ENCODE measurements at places on chromosomes 13 and 19. TPM values are rescaled to one million over a fixed set of nuclear protein-coding genes. Genes with fewer than 3 reads are reported as not detected.

GRCh38 chr13:91066745-91067144 is 280.7 kb upstream of the MIR17HG start:
- DNase-seq: no peak

- peak; percentile 83 for DNase-seq
Measured at GRCh38 chr19:38362076-38362945, 12.1 kb upstream of the PSMD8 start.

DNA sequence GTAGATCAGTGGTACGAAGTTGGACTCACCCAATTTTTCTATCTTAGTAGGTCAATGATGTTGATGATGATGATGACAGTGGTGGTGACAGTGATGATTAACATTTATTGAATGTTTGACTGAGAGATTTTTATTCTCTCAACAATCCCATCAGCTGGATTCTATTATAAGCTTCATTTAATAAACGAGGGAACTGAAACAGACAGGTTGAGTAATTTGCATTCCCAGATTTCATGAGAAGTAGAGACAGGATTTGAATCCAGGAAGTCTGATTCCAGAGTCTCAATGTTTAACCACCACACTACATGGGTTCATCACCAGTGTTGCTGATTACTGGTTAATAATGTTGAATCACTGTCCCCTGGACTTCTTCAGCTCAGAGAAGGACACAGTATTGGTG is 168.9 kb downstream of the FLT1 start:
- no peak for DNase-seq

DNA sequence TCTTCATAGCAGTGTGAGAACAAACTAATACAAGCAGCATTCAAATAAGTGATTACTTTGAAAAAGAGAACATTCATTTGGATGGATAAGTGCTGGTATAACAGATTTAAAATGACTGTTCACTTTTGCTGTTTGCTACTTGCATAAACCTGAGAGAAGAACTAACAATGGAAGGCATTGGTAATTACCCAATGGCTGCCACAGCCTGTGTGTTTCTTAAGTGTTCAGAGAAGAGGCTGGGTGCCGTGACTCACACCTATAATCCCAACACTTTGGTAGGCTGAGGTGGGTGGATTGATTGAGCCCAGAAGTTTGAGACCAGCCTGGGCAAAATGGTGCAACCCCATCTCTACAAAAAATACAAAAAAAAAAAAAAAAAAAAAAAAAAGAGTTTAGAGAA is 4.9 kb upstream of the TEX26 start:
- no peak for DNase-seq

DNA sequence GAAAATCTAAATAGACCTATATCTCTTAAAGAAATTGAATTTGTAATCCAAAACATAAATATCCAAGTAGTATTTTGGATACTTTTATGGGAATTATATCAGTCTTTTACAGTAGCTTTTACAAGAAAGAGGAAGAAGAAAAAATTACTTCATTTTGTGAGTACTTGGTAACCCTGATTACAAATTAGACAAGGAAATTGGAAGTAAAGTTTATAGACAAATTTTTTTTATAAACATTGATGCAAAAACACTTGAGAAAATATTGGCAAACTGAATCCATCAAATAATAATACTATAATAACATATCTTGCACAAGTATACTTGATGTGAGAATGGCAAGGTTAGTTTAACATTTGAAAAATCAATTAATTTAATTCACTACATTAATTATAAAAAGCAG is 954.1 kb upstream of the MIR17HG start:
- DNase-seq: no peak

- no peak for DNase-seq
Measured at GRCh38 chr13:32216281-32216680, 98.9 kb downstream of the ZAR1L start.

DNA sequence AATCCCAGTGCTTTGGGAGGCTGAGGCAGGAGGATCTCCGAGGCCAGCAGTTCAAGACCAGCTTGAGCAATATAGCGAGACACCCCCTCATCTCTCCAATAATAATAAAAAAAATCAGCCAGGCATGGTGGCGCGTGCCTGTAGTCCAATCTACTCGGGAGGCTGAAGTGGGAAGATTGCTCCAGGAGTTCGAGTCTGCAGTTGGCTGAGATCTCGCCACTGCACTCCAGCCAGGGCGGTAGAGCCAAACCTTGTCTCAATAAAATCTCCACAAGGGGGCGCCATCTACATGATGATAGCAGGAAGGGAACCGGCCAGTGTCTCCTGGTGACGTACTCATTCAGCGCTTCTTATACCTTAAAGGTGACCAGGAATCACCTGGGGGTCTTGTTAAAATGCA is 13.6 kb upstream of the C5AR1 start:
- DNase-seq: no peak

DNA sequence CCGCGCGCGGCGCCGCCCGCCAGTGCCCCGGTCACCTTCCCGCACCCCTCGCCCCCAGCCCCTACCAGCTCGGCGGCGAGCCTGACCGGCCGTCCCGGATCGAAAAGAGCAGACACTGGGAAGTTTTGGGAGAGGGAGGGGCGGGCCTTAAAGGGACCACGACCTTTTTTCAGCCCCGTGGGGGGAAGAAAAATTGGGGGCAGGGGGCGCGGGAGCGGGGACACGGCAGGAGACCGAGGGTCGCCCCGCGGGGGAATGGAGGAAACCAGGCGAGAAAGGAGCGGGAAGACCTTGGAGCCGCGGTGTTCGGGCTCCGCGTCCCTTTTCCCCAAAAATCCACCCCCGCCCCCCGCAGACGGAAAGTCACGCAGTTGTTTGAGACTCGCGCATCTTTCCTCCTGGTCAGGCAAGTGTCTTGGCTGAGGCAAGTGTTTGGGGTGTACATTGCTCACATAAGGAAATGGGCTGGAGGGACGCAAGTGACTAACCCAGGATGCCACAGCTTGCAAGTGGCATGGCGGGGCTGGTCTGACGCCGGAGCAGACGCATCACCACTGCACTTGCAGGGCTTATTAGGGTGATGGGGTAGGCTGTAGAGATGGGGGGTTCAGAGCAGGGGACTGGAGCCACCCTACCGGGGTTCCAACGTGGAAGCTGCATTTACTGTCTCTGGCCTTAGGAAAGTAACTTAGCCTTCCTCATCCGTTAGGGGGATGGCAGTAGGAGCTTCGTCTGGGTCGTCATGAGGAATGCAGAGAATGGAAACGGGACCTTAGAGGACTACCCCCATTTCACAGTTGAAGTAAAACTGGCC is 2.7 kb upstream of the HNRNPL start:
- DNase-seq: no peak

- no peak for DNase-seq
Measured at GRCh38 chr19:48756212-48756611, 888 bp downstream of the FGF21 start.

- DNase-seq: no peak
Measured at GRCh38 chr13:53460796-53461195, 432.2 kb downstream of the OLFM4 start.

GRCh38 chr19:15869109-15869555 is 28.7 kb downstream of the CYP4F2 start:
- peak; percentile 80 for DNase-seq

- no peak for DNase-seq
Measured at GRCh38 chr13:97306645-97307044, 84.5 kb downstream of the MBNL2 start.

DNA sequence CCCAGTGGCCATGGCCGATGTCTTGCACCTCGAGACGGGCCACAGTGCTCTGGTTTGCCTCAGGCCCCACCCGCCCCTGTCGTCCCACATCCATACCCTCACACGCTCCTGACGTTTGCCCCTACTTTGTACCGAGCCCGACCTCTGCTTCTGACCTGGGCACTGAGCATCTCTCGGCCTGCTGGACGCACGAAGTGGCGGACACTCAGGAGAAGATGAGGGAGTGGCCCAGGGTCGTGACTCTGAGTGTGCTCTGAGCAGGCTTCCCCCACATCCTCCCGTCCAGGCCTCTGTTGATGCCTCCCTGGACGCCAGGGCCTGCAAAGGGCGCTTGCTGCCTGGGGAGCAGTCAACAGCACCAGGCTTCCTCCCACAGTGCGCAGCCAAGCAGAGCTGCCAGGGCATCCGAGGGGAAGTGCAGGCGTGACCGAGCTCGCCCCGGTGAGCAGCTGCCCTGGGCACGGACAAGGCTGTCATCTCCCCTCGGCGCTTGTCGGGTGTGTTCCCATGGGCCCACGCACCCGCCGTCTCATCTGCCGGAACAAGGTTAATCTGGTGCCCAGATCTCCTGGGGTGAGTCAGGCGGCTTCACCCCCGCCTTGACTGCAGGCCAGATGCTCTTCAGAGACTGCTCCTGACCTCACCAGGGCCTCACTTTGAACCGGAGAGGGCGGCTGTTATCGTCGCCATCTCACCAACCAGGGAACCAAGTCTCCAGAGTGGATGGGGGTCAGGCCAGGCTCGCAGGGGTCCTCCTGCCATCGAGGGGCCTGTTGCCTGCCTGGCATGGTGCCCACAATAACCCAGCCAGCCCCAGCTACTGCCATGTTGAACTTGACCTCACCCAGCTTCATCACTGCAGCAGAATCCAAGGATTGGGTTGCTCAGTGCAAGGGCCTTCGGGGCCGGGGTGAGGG is 27.2 kb downstream of the COMP start:
- DNase-seq: peak; percentile 91

DNA sequence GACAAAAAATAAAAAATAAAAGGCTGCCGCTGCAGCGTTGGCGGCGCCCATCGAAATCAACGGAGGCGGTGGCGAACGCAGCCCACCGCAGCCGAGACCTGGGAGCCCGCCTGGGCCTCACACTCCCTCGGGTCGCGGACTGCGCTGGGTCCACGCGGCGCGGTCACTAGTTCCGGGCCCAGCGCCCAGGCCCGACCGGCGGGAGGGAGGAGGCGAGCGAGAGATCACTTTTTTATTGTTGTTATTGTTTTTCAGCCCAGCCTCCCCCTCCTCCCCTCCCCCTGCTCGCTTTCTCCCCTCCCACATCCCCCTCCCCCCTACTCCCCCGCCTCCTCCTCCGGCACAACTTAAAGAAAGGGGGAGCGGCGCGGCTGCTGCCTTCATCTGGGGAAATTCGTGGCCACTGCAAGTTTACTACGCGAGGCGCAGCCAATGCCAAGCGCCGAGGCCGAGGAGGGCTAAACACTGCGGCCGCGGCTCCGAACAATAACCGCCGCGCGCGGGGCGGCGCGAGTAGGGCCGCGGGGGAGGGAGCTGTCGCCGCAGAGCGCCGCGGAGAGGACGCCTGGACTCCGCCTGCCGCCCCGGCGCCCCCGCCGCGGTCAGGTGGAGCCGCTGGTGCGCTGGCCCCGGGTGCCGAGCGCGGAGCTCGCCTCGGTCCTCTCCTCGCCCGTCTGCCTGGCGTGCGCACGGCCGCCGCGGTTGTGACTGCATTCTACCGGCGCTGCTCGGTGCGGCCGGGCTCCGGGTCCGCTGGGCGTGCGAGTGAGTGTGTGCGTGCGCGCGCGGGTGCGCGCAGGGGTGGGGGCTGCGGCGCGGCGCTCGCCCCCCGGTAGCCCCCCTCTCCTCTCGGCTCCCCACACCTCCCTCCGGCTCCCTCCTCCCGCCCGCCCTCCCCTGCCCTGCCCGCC is 505 bp upstream of the ZIC2 start:
- no peak for DNase-seq

- no peak for DNase-seq
Measured at GRCh38 chr19:9934132-9934950, 2.0 kb downstream of the OLFM2 start.

- no peak for DNase-seq
Measured at GRCh38 chr13:100836711-100837110, 162.1 kb upstream of the TMTC4 start.

DNA sequence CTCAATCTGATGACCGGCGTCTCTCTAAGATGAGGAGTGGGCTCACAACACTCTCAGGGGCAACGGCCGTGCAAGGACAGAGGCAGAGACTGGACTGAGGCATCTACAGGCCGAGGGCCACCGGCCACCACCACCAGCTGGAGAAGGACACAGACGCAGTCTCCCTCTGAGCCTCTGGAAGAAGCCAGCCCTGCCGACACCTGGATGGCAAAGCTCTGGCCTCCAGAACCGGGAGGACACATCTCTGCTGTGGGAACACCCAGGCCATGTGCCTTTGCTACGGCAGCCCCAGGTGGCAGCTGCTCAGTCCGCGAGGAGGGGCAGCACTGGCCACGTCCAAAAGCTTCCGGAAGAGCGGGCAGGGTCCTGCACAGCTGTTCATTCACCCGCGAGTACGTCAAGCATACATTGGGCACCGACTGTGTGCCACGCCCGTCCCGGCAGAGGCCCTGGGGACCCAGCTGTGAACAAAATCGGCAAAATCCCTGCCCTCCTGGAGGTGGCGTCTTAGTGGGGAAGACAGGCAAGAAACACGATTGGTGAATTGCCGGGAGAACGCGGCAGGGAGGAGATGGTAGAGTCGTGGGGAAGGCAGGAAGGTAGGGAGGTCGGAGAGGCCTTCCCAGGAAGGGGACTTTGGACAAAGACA is 17.1 kb downstream of the C2CD4C start:
- no peak for DNase-seq

DNA sequence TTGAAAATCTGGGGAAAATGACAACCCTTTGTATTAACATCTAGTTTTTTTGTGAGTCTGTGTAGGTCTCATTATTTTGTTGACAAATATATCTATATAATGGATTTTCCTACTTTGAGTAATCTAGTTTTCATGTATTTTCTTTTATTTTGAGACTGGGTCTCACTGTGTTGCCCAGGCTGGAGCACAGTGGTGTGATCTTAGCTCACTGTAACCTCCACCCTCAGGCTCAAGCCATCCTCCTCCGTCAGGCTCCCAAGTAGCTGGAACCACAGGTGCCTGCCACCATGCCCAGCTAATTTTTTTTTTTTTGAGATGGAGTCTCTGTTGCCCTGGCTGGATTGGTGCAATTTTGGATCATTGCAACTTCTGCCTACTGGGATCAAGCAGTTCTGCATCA is 9.2 kb downstream of the ZNF525 start:
- DNase-seq: no peak

DNA sequence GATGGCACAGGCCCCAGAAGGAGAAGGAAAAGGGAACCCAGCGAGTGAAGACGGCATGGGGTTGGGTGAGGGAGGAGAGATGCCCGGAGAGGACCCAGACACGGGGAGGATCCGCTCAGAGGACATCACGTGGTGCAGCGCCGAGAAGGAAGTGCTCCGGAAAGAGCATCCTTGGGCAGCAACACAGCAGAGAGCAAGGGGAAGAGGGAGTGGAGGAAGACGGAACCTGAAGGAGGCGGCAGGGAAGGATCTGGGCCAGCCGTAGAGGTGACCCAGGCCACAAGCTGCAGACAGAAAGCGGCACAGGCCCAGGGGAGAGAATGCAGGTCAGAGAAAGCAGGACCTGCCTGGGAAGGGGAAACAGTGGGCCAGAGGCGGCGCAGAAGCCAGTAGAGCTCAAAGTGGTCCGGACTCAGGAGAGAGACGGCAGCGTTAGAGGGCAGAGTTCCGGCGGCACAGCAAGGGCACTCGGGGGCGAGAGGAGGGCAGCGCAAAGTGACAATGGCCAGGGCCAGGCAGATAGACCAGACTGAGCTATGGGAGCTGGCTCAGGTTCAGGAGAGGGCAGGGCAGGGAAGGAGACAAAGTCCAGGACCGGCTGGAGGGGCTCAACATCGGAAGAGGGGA is 1.1 kb downstream of the PPP1R12C start:
- no peak for DNase-seq

Gene KLK2
- not detected for polyA plus RNA-seq

Gene LILRA2
- polyA plus RNA-seq: not detected

Gene GPR12
- not detected for polyA plus RNA-seq

Gene C1QTNF9B
- polyA plus RNA-seq: not detected

Gene ZNF714
- polyA plus RNA-seq: 2.0 TPM

Gene PEG3
- polyA plus RNA-seq: 0.07 TPM

Gene MUC16
- polyA plus RNA-seq: not detected

Gene ZNF98
- 0.07 TPM for polyA plus RNA-seq

Gene SLC6A16
- polyA plus RNA-seq: 0.25 TPM

Gene TSSK6
- polyA plus RNA-seq: 0.34 TPM

Gene FARP1
- polyA plus RNA-seq: 21.0 TPM
